ENCODE measurements at places on chromosomes 2 and 18. TPM values are rescaled to one million over a fixed set of nuclear protein-coding genes. Genes with fewer than 3 reads are reported as not detected.

DNA sequence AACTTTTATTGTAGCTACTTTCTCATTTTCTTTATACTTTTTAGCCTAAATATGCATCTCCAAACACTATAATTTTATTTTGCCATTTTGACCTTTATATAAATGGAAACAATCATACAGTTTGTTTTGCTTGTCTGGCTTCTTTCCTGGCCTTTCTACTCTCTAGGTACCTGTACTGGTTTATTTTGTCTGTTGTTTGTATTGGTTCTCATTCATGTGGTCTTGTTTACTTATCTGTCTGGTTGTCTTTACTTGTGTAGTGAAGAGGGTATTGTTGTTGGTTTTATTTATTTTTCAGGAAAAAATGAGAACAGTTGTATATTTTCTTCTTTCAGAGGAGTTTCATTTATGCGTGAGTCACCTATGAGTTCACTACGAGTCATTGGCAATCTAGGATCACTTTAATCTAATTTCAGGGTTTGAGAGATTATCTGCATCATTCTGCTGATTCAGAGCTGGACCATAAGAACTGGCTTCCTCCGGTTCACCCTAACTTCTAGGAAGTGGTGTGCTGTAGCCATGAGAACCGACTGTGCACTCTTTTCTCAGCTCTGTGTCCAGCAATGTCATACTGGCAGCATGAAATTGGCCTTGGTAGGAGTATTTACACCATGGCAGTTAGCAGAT is 33.1 kb upstream of the HDAC4 start:
- peak; percentile 7 for DNase-seq

DNA sequence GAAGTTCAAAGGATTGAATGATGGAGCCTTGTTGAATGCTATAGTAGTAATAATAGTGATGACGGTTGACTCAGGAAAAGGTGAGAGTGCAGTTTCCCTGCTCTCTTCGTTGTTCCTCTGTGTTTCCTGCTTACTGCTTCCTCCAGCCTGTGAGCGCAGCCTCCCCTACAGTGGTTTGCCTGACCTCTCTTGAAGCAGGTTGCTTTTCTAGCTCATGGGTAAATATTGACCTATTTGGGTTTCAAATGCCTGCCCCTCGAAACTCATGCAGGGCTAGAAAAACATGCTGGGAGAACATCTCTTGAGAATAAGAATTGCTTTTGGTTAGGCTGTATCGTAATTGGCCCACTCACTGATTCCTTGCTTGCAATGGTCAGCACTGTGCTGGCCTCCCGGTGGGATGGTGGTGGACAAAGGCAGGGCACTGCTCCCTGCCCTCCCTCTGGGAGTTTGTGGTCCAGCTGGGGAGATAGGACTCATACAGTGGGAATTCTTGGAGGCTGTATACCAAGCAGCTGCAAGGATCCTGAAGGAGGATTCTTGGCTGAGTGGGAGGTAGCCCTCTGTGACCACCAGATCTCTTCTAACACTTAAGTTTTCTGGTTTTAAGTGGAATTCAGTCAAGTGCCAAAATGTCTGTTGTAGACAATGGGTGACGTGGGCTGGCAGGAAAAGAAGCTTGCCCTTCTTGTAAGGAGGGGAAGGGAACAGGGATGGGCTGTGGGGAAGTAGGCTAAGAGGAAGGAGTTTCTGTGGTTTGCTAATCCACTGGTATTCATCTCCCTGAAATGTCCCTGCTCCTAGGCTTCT is 5.4 kb upstream of the RNF181 start:
- DNase-seq, result peak; percentile 72

GRCh38 chr2:773256-774160 is 96.3 kb upstream of the TMEM18 start:
- no peak for DNase-seq

GRCh38 chr2:235740821-235741220 is 247.0 kb downstream of the AGAP1 start:
- no peak for DNase-seq

- no peak for DNase-seq
Measured at GRCh38 chr2:26982102-26982742, 11.8 kb downstream of the MAPRE3 start.

- no peak for DNase-seq
Measured at GRCh38 chr2:42164046-42164445, 5.1 kb upstream of the EML4 start.

DNA sequence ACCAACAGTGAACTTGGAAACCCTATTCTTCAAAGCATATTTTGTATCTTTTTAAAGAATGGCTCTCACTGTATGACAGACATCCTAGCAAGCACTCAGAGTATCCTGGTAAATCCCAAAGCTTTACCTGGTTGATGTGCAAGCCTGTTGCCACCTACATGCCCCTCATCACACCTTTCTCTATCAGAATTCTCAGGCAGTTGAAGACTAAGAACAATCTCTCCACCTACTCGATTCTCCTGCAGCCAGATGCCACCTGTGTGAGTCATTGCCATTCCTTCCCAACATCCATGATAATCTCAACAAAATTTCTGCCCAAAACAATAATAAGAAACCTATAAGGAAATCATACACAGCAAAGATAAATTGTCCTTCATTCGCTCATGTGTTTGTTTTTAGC is 659.8 kb downstream of the BCL11A start:
- DNase-seq, result no peak

Gene KCNS3
- total RNA-seq, result 1.5 TPM

- peak; percentile 78 for DNase-seq
Measured at GRCh38 chr2:86064006-86064405, 41.7 kb downstream of the POLR1A start.

Gene TUBA4B
- total RNA-seq, result not detected

GRCh38 chr2:28036307-28036706 is 145.8 kb downstream of the BABAM2 start:
- no peak for DNase-seq

- DNase-seq, result peak; percentile 33
Measured at GRCh38 chr2:55490554-55490953, 29.0 kb upstream of the CFAP36 start.

DNA sequence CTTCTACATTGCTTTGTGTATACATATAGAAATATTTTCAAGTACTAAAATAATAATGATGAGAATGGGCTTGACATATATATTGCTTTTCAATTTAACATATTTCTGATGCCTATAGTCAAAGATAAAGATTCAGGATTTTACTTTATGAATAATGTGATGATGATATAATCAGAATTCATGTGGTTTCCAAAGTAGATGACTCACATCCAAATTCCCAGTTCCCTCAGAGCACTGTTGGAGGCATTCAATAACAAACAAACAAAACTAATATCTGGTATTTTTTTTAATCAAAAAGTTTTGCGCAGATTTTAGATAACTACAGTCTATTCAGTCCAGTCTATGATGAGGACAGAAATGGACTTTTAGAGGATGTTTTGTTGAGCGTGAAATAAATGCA is 2094.5 kb upstream of the CELF4 start:
- no peak for DNase-seq

Gene CYP20A1
- total RNA-seq, result 16.2 TPM

- no peak for DNase-seq
Measured at GRCh38 chr2:150109028-150109427, 378.4 kb downstream of the RND3 start.

DNA sequence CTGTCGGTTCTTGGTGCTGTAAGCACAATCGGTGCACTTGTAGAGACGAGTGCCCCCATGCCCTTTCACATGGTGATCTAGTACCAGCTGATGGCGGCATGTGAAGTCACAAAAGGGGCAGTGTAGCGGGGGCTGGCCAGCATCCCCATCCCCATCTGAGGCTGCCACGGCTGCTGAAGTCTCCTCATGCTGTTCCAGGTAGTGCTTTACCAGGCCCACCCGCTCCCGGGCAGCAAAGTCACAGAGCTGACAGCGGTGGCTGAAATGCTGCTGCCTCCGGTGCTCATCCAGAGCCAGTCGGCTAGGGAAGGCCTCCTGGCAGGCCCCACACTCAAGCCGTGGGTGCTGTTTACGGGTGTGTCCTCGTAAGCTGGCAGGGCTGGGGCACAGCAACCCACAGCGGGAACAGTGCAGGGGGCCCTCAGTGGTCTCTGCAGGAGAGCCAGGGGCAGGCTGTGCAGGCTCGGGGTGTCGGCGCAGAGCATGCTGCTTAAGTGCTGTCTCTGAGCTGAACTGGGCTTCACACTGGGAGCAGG is 17.2 kb downstream of the ZNF142 start:
- no peak for DNase-seq

Gene LYG1
- total RNA-seq, result 0.45 TPM

DNA sequence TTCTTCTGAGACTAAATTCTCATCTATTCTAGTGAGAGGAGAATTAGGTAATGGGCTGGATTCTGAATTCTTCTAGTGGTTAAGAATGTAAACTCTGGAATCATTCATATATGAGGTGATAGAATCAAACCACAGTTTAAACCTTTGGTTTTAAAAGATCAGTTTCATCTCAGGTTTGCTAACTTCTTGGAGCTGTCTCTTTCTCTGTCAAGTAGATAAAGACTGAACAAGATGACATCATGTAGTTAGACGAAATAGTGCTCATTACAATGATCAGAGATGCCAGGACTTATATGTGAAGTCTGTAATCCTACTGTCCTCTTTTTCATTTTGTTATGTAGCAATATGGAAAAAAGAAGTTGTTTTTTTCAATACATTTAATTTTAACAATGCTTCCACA is 4.9 kb downstream of the CEBPZOS start:
- DNase-seq, result no peak

- no peak for DNase-seq
Measured at GRCh38 chr2:187966924-187967323, 324.8 kb upstream of the GULP1 start.

GRCh38 chr2:23532391-23533337 is 147.7 kb downstream of the KLHL29 start:
- DNase-seq, result no peak

DNA sequence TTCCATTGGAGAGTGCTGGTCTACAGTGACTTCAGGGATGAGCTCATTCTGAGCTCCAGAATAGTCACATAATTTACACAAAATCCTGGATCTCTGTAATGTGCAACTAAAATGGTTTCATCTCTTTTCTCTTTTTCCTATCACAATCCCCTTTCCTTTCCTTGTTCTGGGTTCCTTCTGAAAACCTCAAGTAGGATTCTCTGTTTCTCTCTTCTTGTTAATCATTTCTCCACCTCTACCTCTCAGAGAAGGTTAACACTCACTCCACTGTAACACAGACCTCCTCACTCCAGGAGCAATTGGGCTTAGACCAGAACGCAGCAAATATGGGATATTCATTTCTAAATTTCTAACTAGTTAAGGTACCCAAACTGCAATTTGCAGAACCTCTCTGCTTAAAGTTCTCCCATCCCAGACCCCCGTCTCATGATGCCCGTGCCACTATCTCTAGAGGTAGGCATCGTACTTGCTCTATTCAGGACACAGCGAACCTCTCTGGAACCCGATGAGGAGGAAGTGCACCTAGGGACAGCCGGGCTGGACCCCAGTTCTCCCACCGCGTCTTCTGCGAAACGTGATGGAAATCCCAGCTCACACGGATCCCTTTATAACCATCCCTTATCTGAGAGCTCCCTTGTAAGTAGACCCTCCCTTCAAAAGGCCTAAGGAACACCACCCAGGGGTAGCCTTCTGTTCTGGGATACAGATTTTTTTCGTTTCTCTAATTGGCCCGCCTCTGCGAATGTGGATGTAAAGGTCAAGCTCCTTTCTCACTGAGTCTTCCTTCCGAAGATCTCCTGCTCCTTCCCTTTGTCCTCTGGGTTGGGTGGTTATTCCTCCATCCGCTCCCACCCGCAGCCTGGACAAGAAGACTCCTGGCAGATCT is 1.3 kb downstream of the FOXI3 start:
- no peak for DNase-seq

GRCh38 chr2:203105996-203106395 is 91.3 kb downstream of the NBEAL1 start:
- DNase-seq, result no peak

Gene RNU2-63P
- 18.8 TPM for total RNA-seq

DNA sequence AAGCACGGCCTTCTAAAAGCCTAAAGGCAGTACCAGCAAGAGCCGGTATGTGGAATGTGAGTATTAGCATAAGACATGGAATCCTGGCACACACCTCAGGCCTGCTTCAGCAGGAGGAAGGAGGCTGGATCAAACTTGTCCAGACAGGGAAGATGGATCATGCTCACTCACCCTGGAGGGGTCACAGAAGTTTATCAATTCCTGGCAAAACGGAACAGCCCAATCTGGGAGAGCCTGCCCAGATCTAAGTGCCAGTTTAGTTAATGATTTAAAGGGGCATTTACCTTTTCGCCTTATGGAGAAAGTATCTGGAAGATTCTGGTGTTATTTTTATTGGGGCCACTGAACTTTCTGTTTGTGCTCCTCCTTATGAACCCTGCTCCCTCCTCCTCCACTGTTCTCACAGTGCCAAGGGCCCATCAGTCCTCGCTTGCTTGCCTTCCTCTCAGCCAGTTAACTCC is 58.3 kb upstream of the NFE2L2 start:
- DNase-seq, result no peak

Gene KCNK3
- not detected for total RNA-seq

- DNase-seq, result no peak
Measured at GRCh38 chr2:57185568-57185967, 861.0 kb upstream of the VRK2 start.

- peak; percentile 83 for DNase-seq
Measured at GRCh38 chr2:173150087-173150486, 74.4 kb downstream of the MAP3K20 start.

Gene SPP2
- not detected for total RNA-seq

GRCh38 chr2:28350196-28350595 is 42.5 kb upstream of the FOSL2 start:
- DNase-seq, result no peak

GRCh38 chr18:21943456-21943855 is 202.9 kb downstream of the MIB1 start:
- DNase-seq, result no peak

DNA sequence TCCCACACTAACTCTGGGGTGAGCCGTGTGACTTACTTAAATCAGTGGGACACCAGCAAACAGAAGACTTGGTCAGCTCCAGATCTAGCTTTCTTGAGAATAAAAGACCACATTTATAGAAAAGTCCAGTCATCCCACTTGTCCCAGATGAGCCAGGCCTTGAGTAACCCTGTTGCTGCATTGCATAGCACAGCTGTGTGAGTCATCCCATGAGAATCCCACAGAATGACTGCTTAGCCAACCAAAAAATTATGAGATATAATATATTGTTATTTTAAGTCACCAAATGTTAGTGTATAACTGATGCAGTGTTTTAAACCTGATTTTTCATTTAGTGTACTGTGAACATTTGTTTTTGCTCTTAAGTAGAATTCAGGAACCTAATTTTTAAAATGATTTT is 94.2 kb upstream of the FSHR start:
- peak; percentile 80 for DNase-seq

DNA sequence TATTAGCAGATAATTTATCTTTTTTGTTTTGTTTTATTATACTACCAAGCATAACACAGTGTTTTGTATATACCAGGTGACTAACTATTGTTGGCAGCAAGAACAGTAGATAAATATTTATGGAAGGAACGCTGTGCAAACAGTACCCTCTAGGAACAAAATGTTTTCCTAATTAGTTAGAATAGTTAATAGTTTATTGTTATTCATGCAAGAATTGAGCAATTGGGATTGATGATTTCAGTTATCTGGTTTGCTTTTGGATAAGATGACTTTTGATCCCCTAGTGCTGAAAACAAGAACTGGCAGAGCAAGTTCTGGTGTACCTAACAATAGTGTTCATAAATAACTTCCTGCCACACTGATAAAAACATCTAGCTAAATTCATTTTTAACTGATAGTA is 323.3 kb downstream of the TGIF1 start:
- no peak for DNase-seq

- DNase-seq, result no peak
Measured at GRCh38 chr18:8938817-8939216, 163.7 kb upstream of the NDUFV2 start.

Data from HFFc6 (cell line).